ENCODE measurements at places on chromosomes 7 and 10.

DNA sequence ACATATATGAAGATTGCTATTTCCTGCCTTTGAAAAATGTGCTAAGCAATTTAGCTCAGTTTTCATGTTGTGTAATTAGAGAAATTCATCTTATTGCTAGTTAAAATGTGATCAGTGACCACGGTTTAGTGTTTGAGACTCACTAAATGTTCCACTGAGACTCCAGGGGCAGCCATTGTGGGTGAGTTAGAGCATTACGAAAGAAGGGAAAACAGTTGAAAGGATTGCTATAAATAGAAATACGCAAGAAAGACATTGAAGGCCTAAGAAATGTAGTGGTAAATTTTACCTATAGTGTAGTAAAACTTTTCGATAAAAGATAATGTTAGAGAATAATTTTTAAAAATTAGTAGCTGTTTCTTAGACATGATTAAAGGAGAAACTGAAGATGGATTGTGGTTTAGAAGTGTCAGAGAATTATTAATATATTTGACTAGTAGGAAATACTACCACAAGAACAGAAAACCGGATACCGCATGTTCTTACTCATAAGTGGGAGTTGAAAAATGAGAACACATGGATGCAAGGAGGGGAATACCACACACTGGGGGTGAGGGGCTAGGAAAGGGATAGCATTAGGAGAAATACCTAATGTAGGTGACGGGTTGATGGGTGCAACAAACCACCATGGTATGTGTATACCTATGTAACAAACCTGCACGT lies 394.5 kb downstream of the SEMA3D start:
- no peak for DNase-seq

DNA sequence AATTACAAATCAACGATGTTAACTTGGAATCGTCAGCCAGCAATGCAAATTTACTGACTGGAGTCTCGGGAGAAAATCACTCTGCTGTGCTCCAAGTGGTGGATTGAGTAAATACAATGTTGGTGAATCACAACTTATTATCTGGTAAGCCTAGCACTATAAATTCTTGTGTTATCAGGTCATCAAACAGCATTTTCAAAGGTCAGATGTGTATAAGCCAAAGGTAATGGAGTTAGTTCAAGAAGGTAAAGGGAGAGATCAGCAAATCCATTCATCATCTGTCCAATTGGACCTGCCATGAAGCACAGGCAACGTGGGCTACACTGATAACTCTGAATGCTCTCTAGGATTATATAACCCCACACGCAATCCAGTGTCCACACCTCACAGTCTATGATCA lies 13.9 kb downstream of the CUBN start:
- DNase-seq: no peak

DNA sequence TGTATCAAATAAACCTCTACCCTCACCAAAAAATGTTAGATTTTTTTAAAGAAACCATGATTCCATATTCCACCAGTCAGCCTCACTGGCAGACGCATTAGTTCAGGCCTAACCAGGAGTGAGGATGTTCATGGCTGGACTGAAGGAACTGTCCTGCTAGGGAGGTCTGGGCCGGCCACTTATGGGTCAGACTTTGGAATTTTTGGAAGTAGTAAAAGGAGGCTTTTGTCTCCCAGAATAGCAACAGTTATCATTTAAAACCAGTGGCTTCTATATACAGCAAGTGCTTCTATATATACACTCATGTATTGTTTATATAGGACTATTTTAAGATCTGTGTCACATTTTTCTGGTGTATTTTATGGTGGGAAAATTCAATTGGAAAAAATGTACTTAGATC lies 120.5 kb downstream of the CNNM2 start:
- DNase-seq: no peak

GRCh38 chr7:34191162-34191561 lies 285.8 kb downstream of the BMPER start:
- no peak for DNase-seq
